ENCODE measurements at places on chromosomes 3 and 15.

DNA sequence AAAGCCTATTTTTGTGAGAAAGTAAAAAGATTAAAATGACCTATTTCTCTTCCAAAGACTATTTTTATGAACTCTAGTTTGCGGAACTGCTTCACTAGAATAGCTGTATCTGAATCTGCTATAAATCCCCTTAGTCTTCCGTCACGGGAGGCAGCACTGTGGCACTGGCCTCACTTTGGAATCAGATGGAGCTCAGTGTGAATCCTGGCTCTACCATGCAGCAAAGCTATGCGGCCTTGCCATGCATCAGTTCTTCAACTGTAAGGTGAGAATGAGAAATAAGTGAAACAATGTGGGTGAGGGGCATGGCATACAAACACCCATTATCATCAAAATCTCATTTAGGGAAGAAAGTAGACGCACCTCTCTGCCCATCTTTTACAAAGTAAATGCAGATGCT lies 27.5 kb upstream of the CSPG5 start:
- DNase-seq, result no peak

GRCh38 chr3:18389108-18389733 lies 35.9 kb downstream of the SATB1 start:
- no peak for DNase-seq

GRCh38 chr3:4664412-4664811 lies 171.3 kb downstream of the ITPR1 start:
- no peak for DNase-seq

GRCh38 chr15:68379759-68380290 lies 52.1 kb downstream of the ITGA11 start:
- no peak for DNase-seq

- DNase-seq, result no peak
These were observed 137.9 kb downstream of the UACA start for GRCh38 chr15:70625438-70625837.
